ENCODE measurements at places on chromosomes 12 and 14.

DNA sequence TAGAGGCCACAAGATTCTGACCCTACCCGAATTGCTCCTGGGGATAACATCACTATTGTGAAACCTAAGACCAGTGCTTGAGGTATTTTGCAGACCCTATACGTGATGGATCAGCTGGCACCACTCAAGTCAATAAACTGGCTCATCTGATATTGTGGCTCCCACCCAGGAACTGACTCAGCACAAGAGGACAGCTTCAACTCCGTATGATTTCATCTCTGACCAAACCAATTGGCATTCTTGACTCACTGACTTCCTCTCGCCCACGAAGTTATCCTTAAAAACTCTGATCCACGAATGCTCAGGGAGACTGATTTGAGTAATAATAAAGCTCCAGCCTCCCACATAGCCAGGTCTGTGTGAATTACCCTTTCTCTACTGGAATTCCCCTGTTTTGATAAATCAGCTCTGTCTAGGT, 1036.1 kb upstream of the TMEM132C start:
- DNase-seq, result peak; percentile 47

GRCh38 chr14:51561141-51561540, 90.6 kb upstream of the FRMD6 start:
- DNase-seq, result no peak

- DNase-seq, result no peak
Measured at GRCh38 chr14:40987481-40987880, 619.2 kb upstream of the LRFN5 start.

DNA sequence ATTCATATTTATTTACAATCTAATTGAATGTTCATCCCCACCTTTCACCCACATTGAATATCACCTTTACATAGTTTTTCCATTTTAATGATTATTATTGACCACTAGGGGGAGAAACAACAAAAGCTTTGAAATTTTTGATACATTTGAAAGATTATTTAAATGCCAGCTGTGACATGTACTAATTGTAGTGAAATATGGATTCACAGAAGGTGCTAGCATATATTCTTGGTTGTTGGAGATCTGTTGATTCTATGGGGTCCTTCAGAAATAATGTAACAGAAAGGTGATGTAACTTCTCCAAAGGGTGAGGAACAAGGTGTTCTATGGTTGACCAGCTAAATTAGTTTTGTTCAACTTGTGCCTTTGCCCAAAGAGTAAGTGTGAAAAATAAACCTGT, 22.4 kb upstream of the GPR33 start:
- DNase-seq, result no peak

DNA sequence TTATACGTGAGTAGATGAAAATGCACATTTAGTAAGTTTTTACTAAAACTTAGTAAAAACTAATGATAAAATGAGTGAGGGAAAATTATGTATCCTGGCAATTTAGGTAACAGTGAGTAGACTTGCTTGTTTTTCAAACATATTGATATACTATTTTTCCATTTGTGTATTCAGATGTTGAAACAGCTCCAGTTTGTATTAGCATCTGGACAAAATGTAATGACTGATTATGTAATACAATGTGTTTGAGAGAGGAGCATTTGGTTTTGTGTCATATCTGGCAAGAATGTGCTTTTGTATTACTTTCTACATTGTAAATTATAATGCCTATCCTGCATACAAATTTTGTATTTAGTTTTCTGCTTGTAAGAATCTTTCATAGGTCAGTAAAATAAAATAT, 5.6 kb downstream of the CNOT2 start:
- DNase-seq, result no peak

DNA sequence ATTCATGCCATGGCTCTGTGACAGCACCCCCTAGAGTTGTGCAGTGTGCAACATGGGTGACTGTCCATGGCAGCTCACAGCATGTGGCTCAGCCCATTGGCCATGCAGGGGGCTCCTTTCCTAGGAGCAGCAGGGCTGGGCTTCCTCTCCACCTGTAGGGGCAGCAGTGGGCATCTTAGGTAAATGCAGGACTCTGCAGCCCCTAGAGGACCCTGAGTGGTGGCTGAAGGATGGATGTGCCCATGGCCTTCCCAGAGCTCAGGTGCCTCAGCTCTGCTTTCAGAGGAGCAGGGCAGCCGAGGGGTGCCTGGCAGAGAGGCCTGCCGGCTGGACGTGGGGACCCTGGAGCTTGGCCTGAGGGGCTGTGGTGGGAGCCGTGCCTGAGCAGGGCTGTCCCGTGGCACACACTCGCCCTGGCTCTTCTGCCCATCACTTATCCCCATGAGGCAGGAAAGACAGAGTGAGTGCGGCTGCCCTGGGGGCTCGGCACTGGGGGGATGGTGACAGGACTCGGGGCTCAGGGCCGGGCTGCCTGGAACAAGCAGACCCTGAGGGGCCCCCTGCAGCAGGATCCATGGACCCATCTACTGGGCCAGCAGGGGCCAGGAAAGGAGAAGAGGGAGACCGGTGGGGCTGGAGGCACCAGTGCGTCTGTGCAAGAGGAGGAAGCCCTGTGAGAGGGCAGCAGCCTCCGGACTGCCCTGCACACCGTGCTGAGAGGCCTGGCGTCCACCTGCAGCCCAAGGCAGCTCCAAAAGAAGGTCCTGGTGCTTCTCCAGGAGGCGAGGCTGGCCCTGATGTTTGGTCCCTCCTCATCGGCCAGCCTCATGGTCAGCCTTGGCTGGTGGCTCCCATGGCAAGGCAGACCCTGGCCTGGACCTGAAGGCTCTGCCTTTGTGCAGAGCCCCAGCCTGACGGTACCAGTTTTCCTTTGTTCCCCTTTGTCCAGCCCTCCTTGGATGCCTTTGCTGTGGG, 7.6 kb downstream of the ADSS1 start:
- no peak for DNase-seq

DNA sequence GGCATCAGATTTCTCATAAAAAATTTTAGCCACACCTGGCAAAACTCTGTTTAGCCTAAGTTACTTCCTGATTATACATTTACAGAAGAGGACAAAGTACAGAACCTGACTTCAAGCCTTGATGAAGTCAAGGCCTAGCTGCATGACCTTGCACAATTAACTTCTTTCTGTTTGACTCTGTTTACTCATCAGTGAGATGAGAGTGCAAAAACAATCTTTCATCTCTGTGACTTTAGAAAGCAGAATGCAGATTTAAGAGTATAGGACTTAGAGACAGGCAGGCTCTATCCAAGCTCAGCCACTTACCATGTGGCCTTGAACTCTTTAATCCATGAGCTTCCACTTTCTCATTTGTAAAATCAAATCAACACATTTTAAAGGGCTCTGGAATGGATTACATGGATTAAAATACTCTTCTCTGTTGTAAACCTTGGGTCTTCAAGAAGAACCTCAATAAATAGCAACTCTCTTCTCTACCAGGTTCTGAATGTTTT, 1178.9 kb downstream of the FLRT2 start:
- DNase-seq, result no peak

DNA sequence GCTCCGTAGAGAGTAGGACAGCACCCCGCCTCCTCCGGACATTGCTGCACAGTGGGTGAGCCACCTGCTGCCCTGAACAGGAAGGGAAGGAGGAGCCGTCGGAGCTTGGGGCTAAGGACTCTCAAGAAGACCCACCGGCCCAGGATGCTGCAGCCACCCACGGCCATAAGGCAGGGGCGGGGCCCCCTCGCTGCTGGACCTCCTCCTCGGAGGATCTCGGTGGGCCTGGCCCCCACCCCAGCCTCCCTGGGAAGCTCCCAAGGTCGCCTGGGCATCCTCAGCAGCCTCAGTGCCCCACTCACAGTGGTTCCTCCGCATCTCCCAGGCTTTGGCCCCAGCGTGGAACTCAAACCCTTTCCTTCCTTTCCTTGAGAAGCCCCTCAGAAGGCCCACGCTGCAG, 68.6 kb upstream of the DIO3 start:
- no peak for DNase-seq

DNA sequence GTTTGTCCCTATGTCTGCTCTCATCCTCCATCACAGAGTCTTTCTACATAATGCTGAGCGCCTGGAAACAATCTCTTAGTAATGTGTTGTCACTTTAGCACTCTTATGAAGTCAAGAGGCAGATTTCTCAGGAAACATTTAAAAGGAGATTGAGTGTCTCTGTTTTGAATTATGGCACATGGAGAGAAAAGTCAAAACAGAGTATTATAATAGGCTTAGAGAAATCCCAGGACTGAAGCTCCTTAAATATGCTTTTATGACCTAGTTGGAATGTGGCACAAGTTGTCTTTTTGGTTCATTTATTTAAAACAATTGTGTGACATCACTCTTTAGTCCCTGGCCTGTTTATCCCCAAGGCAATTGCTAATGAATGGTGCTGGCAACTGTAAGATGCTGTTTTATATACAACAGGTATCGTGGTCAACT, 117.8 kb upstream of the HIF1A start:
- no peak for DNase-seq
